ENCODE measurements at places on chromosomes 1 and 21.

DNA sequence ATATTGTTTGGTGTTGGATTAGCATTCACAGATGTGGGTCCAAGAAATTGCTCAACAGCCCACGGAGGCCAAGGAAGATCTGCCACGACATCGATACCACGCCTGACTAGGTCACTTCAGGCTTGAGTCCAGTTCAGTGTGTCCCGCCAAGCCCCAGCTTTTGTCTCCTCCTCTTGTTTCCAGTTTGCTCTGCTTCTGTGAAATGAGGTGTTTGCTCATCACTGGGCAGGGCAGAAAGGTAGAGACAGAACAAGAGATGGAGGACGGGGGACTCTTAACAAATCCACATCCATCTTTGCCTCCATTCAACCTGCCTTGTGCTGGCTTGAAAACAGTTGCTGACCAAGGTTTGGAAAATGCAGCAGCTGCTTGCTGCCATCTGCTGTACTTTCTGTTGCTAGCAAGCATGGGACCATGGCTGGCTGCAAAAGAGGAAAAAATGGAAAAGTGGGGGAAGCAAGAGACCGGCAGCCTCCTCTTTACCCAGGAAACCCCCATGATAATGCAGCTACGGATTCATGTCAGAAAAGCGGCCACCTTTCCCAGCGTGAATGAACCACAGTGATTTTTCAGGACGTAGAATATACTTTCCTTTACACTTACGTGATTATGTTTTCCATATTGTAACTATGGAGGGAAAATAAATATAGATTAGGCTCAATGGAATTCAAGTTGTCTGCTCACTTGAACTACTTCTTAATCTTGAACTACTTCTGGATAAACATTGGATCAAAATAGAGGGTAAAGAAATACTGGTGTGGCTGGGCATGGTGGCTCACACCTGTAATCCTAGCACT, 80.2 kb upstream of the GREM2 start:
- peak; percentile 16 for DNase-seq

- DNase-seq = no peak
These were observed 30.8 kb downstream of the KCNA3 start for GRCh38 chr1:110643879-110644472.

- DNase-seq = no peak
These were observed 2.7 kb downstream of the CD34 start for GRCh38 chr1:207908107-207908734.

GRCh38 chr1:101158424-101158823, 78.4 kb upstream of the S1PR1 start:
- DNase-seq = no peak

DNA sequence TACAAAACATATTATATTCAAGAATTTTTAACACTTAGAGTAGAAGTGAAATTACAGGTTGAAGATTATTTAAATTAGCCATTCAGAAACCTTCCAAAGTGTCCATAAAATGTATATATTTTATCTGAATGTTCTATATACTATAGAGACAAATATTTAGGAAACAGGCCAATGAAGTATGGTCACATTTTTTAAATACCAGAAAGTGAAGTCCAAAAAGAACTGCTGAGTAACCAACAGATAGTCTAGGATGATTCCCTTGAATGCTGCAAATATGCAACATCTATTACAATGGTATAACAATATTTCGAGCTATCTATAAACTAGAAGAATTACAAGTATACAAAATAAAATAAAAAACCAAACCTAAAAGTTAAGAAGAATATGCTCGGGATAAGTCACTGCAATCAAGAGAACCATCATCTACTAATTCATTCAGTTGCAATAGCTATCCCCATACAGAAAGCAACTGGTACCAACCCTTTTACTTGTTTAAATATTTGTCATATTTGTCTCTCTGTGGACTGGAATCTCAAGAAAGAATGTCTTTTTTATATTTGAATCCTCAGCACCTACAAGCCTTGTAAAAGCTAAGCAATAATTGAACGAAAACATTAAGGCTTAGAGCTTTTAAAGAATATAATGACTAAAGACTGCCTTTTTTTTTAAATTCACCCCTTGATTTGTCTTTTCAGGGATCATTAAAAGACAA, 8.1 kb downstream of the ODF2L start:
- DNase-seq = no peak

DNA sequence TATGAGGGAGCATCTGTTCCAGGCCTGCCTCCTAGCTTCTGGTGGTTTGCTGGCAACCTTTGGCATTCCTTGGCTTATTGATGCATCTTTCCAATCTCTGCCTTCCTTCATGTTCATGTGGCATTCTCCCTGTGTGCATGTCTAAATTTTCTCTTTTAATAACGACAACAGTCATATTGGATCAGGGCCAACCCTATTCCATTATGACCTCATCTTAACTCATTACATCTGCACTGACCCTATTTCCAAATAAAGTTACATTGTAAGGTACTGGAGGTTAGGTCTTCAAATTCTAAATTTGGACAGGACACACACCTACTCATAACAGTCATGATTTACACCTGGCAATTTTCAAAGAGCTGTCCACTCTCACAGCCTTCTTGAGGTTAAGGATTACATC, 117.2 kb upstream of the FGGY start:
- no peak for DNase-seq

DNA sequence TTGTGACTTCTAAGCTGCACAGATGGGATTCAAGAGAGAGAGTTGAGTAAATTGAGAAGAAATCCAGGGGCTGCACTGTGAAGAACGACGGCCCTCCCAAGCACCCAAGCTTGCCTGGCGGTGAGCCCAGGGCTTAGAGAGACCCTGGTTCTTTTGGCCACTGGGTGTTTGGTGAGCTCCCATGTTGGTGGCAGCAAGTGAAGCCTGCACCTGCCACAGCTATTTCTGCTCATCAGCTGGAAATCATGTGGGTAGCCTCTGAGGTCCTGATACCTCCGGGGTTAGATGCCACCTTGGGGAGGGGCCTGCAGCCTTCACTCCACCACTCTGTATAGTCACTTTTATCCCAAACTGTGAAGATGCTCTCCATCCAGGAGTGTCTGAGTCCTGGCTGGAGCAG, 6.2 kb upstream of the BTG2 start:
- no peak for DNase-seq

GRCh38 chr1:30726236-30726635, 2.9 kb upstream of the MATN1 start:
- DNase-seq = no peak

GRCh38 chr1:204282761-204283221, 69.0 kb upstream of the GOLT1A start:
- DNase-seq = no peak

DNA sequence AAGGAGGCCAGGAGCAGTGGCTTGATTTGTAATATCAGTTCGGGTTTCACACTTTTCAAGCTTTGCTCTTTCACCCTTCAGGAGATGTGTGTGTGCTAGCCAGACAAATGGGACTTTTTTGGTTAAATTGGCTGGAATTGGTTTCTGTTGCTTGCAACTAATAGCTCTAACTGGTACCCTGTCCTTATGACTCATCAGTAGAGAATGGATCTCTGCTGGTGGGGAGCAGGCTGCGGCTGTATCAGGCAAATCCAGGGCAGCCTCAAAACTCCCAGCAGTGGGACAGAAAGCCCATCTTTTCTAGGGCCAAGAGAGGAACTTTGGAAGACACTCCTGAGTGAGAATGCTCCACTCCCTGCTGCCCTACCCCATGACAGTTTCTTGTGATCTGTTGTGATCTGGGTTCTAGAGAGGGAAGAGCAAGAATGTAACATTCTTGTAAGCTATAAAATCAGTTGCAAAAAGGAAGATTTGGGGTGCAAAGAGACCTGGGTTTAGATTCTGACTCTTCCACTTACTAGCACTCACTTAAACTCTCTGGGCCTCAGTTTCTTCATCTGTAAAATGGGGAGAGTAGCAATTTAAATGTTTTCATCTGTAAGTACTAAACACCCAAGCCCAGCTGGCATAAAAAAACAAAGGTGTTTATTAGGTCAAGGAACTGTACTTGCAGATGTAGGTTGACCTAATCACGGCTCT, 257.0 kb upstream of the TMEM51 start:
- DNase-seq = no peak

DNA sequence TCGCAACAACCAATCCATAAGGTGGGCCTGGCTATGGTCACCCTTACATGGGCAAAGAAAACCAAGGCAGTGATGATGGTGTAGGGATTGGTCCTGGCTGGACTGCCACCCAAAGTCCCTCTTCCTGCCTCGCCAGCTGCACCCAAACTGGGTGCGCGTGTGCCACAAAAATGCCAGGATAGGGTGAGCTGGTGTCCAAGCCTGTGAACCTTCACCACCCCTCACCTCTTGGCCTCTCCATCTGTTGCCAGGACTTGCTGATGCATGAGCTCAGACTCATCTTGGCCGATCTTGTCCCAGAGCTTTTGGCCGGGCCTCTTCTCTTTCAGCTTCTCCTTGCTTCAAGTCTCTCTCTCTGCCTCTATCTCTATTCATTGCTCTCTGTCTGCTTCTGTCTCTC, 41.8 kb downstream of the FOXD2 start:
- no peak for DNase-seq

- DNase-seq = no peak
These were observed 153.0 kb upstream of the DPYD start for GRCh38 chr1:98073823-98074222.

GRCh38 chr1:34186741-34187494, 10.2 kb downstream of the C1orf94 start:
- no peak for DNase-seq

DNA sequence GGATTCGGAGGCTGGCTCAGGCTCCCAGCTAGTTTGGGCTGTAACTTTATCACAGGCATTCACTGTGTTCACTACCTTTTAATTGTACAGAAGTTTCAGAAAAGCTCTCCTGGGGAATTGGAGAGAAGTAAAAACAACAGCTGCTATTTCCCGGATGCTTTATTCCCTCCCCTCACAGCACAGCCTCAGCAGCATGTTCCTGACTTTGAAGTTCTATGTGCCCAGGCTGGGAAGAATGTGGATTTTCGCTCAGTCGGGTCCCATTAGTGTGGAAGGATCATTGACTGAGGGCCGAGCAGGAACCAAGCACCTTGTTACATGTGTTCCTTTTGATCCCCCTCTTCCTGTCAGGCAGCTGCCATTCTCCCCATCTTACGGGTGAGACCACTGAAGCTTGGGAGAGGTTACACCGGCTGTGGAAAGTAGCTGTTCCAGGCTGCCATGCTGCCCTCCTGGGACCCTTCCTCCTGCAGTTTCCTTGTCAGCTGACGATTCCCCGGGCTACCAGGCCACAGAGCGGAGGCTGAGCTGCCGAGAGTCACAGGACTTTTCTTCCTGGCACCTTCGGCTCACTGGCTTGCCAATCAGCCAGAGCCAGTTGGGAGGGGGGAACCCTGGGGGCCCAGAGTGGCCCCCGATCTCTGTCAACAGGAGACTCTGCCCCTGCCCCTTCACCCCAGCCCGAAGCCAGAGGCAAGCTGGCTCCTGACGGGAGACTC, 223.1 kb upstream of the TMEM51 start:
- DNase-seq = no peak

GRCh38 chr1:151838222-151839081, 1.2 kb downstream of the C2CD4D start:
- peak; percentile 70 for DNase-seq

- DNase-seq = peak; percentile 56
These were observed 213.0 kb downstream of the LMX1A start for GRCh38 chr1:165143437-165144065.

DNA sequence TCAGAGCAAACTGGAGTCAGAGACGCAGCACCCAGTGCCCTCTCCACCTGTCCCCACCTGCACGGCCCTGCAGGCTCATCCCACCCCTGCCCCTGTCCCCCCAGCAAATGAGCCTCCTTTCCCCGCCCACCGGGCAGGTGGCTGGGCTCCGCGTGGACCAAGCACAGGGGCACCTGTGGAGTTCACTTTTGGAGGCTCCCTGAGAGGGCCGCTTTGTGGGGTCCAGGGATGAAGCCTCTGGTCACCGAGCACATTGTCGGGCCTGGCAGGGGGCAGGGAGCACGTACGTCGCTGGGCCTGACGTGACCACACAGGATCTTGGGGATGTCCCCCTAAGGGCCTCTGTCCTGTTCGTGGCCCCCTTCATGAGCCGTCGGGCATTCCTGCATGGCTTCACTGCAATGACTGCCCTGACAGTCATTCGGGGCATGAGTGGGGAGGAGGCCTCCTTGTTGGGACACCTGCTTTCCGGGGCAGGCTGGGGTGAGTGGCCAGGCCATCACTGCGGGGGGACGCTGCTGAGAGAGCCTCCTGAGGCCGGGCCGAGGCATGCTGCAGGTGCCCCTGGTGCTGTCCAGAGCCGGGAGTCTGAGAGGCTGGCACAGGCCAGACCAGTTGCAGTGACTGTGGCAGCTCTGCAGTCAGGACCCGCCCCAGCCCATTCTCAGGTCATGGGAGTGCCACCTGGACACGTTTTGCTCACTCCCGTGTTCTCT, 19.7 kb downstream of the SLX9 start:
- no peak for DNase-seq

DNA sequence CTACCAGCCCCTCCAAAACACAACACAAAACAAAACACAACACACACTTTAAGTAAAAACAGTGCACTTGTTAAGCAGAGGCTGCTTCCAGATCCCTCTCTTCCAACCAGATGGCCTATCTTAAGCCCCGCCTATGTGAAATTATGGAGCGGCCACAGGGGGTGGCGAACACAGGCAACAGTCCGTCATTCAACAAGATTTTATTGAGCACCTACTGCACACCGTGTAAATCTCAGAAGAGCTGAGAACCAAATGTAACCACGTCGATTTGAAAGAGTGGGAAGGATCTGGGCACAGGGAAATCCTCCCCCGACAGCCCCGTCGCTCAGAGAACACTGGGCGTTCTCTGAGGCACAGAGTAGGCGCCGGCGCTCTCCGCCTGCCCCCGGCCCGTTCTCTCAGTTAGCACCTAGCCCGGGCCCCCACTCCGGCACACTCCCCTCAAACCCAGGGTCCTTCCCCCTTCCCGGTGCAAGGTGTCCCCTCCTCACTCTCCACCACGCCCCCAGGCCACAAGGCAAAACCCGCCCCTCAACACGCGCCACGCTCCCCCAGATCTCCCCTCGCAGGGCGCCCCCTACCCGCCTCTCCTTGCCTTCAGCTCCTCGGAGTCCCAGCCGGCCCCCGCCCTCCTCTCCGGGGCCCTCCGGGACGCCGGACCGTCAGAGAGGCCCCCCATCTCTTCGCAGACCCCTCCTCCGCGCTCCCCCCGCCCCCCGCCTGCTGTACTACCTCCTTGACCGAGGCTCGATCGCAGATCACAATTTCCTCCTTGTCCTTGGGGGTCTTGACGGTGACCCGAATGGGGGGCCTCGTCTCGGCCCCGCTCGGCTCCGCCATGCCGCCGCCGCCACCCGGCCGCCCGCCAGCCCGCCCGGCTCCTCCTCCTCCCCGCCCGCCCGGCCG, 483 bp downstream of the UBQLN4 start:
- peak; percentile 80 for DNase-seq

DNA sequence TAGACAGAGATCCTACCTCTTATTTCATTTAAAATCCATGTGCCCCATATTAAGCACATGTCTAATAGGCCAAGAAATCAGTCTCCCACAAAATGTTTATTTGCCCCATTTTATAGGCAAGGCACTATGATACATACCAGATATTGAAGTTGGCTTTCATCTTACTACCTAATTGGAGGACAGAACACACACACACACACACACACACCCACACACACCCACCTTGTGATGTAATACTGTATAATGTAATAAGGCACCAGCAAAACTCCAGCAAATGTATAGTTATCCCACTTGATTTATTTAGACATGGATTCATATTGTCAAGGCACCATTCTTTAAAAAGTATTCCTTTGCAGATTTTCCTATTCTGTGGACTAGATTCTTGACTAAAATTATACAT, 56.8 kb downstream of the ATP6V1G3 start:
- DNase-seq = no peak
